ENCODE measurements at places on chromosomes 11 and 22. TPM values are rescaled to one million over a fixed set of nuclear protein-coding genes. Genes with fewer than 3 reads are reported as not detected.

Gene DNAJB7
- total RNA-seq: not detected

Gene RCOR2
- total RNA-seq: 1.3 TPM

Gene SAA1
- total RNA-seq: 0.24 TPM

Gene XKR3
- not detected for total RNA-seq

Gene OR52I1
- not detected for total RNA-seq

Gene ANO3
- total RNA-seq: 0.01 TPM

Gene C11orf91
- 1.0 TPM for total RNA-seq

Gene NLRP14
- not detected for total RNA-seq

Gene HOATZ
- total RNA-seq: not detected

Gene CABP4
- total RNA-seq: not detected

Gene CARD10
- 40.8 TPM for total RNA-seq

Gene SMARCB1
- 50.3 TPM for total RNA-seq

Gene MYOD1
- total RNA-seq: not detected

Gene OR6T1
- not detected for total RNA-seq

Gene FADS2
- total RNA-seq: 259 TPM

Gene TMEM80
- total RNA-seq: 8.4 TPM

Gene GAL3ST3
- not detected for total RNA-seq

Gene CYB5R2
- total RNA-seq: 4.4 TPM
